Stimulated activated CD4-positive, alpha-beta T cell treated with anti-CD3 and anti-CD28 coated beads, Interleukin-15, amount 100 ng/mL, for 1 hour (primary cell): ENCODE measurements at places on chromosomes 7 and 10.

GRCh38 chr10:75696536-75696935, 265.1 kb downstream of the LRMDA start:
- no peak for DNase-seq

GRCh38 chr10:71606257-71607081, 113.1 kb downstream of the C10orf105 start:
- DNase-seq: no peak

GRCh38 chr7:80614851-80615271, 23.6 kb upstream of the CD36 start:
- DNase-seq: no peak

- DNase-seq: peak; percentile 55
These were observed 636 bp downstream of the PDCD4 start for GRCh38 chr10:110872145-110872983.

DNA sequence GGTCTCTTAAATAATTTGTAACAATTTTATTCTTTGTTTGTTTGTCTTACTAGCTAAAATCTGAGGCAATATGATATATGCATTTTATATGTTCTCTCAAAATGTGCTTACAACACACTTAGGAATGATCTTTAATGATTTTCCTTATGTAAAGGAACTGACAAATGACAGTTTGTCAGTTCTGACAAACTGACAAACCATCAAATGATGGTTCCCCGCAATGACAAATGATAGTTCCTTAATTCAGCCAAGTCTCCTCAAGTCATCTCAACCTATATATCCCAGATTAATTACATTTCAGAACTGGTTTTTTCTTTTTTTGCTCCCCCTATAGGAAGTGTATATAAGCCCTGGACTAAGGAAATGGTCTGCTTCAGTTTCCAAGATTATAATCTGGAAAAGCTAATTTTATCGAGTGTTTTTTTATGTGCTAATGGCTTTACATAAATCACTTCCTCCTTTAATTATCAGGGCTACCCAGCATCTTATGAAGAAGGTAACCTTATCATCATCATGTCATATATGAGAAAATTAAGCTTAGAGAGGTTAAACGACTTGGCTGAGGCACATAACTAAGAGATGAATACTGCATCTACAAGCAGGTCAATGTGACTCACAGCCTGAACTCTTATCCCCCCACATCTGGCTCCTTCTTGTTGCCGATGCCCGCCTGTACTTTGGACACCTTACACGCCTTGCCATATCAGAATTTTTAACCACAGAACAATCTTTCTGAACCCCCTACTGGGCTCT, 75.1 kb downstream of the RELN start:
- no peak for DNase-seq

DNA sequence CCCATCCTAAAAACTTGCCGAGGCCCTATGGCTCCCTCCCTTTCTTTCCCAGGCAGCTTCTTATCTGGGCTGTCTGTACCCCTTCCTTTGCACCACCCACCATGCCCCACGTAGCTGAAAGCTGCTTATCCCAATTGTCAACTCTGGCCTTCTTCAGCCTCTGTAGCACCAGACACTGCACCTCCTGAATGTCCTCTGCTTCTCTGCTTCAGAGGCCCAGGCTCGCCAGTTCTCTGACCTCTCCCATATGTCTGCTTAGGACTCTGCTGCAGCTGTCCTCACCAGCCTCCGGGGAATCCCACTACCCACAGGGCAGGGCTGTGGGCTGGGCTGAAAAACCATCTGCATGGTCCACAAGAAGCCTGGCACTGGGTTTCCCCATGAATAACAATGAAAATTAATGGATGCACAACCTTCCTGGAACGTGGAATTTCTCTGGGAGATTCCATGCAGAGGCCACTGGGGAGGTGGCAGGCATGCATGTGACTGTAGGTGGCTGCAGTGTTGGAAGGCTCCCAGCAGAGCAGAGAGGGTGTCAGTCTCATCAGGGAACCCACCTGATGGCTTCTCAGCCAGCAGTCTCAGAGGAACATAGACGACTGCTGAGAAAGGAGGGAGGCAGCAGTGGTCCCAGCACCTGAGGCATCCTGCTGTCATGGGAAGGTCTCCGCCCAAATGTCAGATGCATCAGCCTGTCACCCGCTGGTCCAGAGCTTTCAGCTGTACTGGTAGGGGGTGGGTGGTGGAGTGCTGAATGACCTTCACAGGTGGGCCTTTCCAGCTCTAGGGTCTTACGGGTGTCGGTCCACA, 16.8 kb upstream of the SH2D4B start:
- no peak for DNase-seq
